ENCODE measurements at places on chromosomes 2 and 18.

GRCh38 chr2:36354811-36355150 is 797 bp upstream of the CRIM1 start:
- ATAC-seq: no peak

- no peak for ATAC-seq
These were observed 749.6 kb upstream of the VRK2 start for GRCh38 chr2:57296795-57297517.

GRCh38 chr2:101581675-101582299 is 106.9 kb upstream of the RFX8 start:
- ATAC-seq: no peak

- peak; percentile 99 for ATAC-seq
These were observed 88.4 kb downstream of the BCL2L11 start for GRCh38 chr2:111209045-111209514.

GRCh38 chr2:216858312-216858711 is 1.6 kb downstream of the TNP1 start:
- ATAC-seq: peak; percentile 35

- ATAC-seq: no peak
These were observed 8.1 kb downstream of the NCK2 start for GRCh38 chr2:105752691-105753358.

DNA sequence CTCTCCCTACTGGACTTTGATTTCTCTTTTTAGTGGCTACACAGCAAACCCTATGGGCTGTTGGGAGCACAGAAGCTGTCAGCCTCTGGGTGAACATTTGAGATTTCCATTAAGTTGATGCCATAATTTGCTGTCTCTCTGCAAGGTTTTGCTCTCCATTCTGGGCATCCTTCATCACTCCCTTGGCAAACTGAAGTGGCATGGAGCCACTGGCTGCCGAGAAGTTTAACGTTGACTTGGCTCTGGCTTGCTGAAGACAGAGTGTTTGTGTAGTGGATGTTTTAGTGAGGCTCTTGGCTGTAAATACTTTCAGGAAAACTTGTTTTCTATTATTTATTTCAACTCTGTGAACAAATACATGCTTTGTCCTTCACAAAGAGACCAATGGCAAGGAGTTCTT is 91.5 kb downstream of the ALK start:
- ATAC-seq: no peak

DNA sequence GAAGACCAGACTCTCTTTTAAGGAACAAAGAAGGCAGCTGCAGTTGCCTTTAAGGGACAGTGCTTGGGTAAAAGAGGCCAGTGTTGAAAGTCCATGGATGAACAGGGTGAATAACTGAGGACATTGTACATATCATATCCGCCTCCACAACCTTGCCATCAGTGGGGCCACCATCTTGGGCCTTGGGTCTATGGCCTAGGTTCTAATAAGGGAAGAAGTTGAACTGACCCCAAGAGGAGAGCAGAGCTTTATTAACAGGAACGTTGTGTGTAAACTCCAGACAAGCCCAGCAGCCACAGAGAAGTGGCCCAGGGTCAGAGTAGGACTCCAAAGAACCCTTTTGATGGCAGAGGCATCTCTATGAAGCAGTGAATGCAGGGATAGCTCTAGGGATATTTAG is 332.8 kb downstream of the CYP26B1 start:
- ATAC-seq: no peak

DNA sequence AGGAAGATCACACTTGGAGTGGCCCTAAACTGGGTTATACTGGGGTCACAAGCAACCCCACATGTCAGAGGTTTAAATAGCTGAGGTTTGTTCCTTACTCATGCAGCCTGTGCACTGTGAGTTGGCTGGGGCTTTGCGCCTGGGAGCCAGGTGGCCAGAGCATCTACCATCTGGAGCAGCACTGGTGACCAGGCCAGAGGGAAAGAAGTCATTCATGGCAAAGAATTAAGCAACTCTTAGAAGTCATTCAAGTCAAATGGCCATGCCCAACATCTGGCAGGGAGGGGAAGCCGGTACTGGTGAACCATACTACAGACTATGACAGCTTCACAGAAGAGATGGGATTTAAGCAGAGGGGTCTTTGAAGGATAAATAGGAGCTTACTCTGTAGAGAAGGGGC is 90.7 kb downstream of the POLR1A start:
- ATAC-seq: no peak

GRCh38 chr18:37176621-37176934 is 347.7 kb downstream of the KIAA1328 start:
- no peak for ATAC-seq

DNA sequence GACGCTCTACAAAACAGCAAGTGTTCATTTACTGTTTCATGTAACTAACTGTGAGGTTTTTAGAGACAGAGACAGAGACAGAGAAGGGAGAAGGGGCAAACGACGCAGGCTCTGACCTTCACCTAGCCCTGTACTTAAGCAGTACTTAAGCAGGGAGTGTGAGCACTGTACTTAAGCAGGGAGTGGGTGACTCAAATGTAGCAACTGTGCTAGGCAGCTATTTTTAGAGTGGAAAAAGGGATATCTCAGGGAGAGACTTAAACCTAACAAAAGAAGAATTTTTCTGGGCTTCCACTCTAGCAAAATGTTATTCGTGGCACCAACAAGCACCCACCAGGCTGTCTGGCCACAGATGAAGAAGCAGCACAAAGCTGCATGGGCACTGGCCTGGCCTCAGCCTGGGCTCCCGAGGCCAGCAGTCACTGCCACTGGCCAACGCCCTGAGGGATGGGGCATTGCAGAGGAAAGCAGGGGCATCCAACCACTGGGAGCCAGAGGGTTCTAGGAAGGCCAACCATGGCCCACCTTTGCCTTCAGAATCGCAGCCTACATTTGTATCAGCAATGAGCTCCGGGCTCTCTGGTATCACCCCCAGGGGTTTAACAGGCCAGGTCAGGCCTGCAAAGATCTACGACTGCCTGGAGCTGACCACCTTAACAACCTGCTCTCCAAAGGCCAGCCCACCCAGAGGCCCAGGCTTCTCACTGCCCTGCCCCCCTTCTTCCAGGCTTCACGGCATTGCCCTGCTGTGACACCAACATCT is 154.3 kb downstream of the TTC32 start:
- ATAC-seq: no peak

DNA sequence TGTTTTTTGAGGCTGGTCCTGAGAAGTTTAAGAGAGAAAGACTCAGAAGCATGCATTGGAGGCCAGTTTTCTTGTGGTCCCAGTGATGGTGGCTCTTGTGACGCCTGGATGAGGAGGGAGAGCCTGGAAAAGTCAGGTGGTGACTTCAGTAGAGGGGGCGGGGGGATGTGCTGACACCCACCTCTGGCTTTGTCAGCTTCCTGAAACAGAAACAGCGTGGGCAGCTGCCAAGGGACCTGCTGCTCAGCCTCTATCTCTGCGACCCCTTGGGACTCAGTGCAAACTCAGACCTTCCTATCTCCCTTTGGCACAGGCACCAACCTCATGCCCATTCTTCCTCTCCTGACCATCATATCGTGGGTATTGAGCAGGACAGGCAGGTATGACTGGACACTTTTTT is 6.4 kb downstream of the TGFBRAP1 start:
- no peak for ATAC-seq

DNA sequence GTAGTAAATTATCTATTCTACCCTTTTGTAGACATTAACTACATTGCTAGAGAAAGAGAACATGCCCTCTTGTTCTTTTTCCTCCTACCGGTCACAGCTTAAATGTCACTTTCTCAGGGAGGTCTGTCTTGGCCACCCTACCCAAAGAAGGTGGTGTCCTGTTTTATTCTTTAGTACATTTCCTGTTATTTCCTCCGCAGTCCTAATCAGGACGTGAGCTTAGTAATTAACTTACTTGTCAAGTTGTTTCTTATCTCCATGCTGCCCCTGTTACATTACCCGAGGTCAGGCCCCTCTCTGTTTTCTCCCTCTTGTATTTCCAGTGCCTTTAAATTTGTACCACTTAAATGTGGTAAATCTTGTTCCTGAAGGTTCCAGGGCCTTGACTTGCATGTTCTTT is 73.7 kb upstream of the RMDN2 start:
- no peak for ATAC-seq

DNA sequence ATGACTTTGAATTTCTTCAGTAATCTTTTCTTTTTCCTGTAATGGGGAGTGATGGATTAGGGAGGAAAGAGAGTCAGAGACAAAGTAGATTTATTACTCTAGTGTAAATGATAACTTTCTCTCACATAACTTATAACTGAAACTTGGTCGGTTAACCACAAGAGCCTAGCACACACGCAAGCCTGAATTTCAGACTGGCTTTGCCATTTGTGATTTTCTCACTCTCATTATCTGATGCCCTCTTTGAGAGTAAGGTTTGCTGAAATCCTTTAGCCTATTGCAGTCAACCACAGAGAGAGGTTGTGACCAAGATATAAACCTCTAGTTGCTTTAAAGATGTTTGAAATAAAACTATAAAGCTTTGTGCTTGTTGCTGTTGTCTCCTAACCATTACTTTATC is 117.9 kb upstream of the NETO1 start:
- ATAC-seq: no peak

DNA sequence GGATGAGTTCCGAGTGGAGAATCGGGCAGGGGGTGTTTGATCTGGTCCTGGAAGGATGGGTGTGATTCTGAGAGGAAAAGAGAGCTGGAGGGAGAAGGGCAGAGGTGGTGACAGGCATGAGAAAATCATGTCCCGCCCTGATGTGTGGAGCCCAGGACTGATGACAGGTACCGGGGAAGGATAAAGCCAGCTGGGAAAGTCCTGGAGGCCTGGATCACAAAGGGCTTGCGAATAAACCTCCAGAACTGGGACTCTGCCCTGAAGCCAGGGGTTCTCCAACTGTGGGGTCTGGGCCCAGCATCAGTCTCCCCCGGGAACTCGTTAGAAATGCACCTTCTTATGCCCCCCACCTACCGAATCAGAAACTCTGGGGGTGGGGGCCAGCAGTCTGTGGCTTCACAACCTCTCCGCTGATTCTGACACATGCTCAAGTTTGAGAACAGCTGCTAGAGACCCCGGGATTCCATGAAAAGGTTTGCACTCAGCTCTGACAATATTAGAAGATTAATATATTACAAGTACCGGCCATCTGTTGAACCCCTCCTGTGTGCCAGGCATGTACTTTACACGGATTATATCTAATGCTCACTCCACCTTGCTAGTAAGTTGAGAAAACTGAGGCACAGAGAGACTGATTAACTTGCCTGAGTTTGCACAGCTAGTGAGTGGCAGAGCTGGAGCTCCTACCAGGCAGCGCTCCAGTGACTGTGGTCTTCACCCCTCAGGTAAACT is 8.0 kb downstream of the TNFRSF11A start:
- no peak for ATAC-seq

- no peak for ATAC-seq
These were observed 274.8 kb downstream of the PDE11A start for GRCh38 chr2:177797808-177798207.

DNA sequence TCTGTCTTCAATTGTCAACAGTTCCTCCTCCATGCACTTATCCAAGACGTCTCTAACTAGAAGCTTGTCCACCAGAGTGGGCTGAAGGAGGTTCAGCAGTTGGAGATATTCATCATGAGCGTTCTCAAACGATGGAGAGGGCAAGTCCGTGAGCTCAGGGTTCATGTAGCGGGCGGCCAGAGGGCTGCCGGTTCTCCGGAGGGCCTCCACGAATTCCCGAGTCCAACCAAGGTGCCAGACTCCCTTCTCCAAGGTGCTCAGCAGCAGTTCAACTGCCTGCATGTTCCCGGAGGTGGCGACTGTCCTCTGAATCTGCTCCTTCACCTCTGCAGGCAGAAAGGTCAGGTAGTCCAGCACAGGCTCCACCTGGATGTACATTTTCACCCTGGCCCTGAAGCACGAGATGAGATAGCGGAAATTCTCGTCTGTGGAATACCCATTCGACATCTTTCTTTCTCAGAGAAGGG is 590 bp downstream of the IFIH1 start:
- ATAC-seq: peak; percentile 44

DNA sequence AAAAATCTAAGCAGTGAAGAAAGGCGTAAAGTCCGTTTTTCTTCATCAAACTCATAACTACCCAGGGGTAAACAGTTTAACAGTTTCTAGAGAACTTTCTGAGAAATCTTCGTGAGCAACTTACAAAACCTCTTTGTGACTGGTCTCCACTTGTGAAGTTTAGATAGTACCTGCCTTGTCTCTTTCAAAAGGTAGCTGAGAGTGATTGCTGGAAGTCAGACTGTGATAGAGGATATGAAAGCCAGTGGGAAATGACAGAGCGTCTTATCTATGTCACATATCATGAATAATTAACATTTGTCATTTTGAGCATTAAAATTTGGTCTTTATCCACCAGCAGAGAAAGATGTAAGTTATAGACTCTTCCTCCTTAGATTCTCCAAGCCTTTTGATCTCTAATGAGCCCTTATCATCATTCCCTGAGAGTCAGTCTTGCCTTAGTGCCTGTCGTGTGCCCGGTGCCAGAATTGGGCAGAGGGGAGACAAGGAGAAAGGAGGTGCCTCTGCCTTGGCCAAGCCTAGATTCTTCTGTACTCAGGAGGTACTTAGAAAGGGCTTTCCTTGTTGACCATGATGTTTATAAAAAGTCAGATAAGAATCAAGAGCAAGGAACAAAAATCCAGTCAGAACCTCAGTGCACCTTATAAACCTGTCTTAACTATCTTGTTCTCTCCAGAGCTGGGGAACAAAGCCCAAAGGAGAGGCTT is 205.1 kb upstream of the EPAS1 start:
- ATAC-seq: no peak

- ATAC-seq: no peak
These were observed 549.4 kb upstream of the SALL3 start for GRCh38 chr18:78430131-78430758.

DNA sequence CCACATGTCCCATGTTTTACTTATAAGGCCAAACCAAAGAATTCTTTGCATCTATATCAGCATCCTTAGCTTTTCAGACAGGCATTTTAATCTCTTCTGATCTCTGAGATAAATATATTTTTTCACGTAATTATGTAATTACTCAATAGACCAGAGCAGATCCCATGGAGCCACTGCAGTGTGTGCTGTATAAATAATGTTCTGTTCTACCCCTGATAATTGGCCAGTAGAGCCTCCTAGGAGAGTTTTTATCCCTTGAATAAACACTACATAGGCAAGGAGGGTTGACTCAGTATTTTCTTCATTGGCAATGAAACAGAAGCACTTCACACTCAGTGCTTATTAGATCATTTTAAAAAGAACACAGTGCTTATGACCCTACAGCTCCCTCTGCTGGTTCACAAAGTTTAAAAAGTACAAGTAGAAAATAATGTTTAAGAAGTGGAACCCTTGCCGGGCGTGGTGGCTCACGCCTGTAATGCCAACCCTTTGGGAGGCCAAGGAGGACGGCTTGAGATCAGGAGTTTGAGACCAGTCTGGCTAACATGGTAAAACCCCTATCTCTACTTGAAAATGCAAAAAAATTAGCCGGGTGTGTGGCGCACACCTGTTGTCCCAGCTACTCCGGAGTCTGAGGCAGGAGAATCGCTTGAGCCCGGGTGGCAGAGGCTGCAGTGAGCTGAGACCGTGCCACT is 91.9 kb downstream of the PPP1R1C start:
- peak; percentile 36 for ATAC-seq

All from stimulated activated memory B cell treated with anti-CD40 and anti-IgM and Interleukin-4, amounts not matched to agents 10 μg/mL and 1 μg/mL and 100 μg/mL, for 72 hours (primary cell).